ENCODE measurements at places on chromosomes 2 and 18. TPM values are rescaled to one million over a fixed set of nuclear protein-coding genes. Genes with fewer than 3 reads are reported as not detected.

Gene SLC38A11
- total RNA-seq: 0.69 TPM

Gene TLX2
- not detected for total RNA-seq

Gene ID2
- total RNA-seq: 6.4 TPM

Gene RTKN
- 60.8 TPM for total RNA-seq

DNA sequence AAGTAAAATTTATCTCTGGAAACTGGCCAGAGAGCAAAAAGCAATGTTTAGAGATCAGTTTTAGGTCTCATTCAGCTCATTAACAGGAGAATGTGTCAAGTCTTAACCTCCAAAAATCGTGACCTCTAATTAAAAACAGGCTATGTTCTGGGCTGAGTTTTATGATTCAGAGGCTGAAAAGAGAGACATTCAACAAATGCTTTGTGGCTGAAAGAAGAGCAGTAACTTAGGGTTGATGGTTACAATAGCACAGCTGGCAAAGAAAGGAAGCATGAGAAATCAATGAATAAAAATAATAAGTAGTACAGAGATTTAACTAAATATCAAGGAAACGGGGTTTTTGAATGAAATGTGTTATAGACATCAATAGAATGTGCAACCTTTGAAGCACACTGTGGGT, 13.1 kb downstream of the TGIF1 start:
- no peak for DNase-seq

DNA sequence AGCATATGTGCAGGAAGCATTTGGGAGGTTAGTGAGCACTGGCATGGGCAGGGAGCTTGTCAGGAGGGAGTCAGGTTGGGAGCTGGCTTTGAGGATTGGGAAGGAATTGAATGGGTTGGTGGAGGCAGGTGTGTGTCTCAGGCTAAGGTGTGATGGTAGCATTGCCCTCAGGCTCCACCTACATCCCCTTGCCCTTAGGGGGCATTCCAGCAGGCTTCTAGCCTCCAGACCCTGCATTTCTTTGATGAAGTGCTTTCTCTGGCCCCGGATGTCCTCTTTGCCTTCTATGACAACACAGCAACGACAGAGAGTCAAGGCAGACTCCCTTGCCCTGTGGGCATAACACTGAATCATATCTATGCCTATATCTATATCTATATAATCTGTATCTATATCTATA, 13.5 kb downstream of the RHBDD1 start:
- no peak for DNase-seq

GRCh38 chr2:240815761-240816583, 4.0 kb downstream of the KIF1A start:
- DNase-seq: no peak

DNA sequence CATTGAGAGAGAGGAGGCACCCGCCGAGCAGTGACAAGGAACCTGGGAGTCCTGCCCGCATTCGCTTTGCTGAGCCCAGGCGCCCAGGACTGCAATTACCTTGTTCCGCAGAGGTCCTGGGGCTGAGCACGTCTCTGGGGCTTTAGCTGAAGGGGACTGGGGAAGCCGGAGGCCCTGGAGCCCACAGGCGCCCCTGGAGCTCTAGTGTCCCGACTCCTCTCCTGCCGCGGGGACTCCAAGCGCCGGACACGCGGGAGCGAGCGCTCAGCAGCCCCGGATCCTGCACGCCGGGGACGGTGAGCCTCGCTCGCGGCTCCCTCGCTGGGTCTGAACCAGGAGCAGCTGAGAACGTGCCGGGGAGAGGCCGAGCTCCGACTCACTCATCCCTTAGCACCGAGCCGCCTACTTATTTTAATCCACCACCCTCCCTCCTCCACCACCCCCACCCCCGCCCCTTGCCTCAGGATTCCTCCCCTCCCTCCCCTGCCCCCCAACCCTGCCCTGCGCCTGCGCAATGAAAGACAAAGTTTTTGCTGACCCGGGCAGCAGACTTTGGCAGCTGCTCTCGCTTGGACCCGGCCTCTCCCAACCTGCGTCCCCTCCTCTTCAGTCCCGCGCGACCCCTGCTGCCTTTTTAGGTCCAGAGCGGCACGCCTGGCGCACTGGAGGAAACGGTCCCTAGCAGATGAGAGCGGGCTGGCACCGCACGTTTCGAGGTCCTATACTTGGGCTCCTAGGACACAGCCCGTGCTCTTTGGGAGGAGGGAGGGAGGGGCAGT, at the start of gene OSR1:
OSR1 (minus strand) TSS at position 382 of the 779 bp plus-strand sequence. CDS start 4,818 bp downstream, outside the sequence.
- peak; percentile 28 for DNase-seq

DNA sequence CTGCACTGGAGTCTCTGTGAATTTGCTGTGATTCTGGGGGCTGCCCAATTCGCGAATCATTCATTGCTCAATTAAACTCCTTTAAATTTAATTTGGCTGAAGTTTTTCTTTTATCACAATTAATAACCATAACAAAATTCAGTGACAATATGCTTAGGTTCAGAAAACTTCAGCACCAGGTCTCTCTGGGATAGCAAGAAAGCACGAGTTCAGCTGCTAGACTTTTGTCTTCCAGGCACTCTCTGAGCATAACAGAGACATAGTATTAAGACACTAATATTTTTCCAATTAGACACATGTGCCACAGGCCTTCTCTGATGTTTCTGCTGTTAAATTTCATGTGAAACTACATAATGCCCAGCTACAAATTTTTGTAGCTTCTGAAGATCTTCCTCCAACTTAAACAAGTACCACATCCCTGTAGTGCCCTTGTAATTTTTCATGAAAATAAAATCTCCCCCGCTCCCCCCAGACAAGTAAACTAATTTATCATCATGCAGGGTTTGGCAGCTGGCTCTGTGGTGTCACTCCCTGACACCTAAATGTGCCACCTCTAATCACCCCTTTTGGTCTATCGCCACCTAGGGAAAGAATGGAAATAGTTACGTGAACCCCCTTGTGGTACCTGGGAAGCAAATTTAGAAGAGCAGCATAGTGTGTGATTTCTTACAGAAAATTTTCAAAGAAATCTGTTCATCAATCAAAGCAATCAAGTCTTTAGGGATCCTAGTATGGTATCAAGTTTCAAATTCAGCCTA, 94.1 kb downstream of the CSRNP3 start:
- no peak for DNase-seq
